ENCODE measurements at places on chromosomes 16 and 17.

GRCh38 chr16:86515777-86516622 lies 5.7 kb downstream of the FOXF1 start:
- DNase-seq, result no peak

DNA sequence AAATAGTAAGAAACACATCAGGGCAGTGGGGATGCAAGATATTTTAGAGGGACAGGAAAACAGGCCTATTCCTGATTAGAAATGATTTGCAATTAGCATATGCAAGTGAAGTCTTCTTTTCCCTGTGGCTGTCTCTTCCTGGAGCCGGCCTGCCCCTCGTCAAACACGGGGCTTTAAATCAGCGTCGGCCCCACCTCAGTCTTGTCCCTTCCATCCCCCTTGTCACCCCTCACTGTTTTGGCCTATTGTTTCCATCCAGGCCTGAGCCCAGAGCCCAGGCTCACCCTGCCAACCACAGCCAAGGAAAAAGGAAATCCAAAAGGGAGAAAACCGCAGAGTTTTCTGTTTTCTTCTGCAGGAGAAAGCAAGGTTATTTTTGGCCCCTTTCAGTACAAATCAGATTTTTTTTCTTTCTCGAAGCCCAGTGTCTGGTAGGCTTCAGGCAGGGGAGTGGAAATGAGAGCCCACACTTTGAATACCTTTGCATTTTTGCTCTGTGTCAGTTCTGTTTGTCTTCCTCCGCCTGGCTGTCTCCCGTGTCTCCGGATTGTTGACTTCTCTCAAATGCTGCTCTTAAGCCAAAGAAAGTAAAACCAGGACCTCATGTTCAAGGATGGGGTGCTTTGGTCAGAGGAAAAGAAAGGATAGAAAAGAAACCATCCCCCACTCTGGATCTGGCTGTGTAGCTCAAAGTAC lies 399.9 kb upstream of the CDH11 start:
- no peak for DNase-seq

DNA sequence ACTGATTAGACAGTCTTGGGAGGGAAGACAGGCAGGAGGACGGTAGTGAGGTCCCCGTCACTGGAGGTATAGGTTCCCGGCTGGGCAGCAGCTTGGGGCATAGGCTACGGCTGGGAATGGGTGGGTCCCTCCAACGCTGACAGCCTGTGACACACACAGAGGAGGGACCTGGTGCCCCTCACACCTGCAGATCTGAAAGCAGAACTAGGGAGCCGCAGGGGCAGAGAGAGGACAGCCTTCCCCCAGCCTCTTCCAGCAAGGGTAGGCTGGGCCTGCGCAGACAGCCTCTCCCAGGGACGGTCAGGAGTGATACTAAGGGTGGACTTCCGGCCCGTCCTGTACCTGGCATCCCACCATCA lies 2.0 kb downstream of the P2RX1 start:
- DNase-seq, result no peak

- DNase-seq, result no peak
These were observed 216.1 kb downstream of the ENGASE start for GRCh38 chr17:79290726-79291125.

DNA sequence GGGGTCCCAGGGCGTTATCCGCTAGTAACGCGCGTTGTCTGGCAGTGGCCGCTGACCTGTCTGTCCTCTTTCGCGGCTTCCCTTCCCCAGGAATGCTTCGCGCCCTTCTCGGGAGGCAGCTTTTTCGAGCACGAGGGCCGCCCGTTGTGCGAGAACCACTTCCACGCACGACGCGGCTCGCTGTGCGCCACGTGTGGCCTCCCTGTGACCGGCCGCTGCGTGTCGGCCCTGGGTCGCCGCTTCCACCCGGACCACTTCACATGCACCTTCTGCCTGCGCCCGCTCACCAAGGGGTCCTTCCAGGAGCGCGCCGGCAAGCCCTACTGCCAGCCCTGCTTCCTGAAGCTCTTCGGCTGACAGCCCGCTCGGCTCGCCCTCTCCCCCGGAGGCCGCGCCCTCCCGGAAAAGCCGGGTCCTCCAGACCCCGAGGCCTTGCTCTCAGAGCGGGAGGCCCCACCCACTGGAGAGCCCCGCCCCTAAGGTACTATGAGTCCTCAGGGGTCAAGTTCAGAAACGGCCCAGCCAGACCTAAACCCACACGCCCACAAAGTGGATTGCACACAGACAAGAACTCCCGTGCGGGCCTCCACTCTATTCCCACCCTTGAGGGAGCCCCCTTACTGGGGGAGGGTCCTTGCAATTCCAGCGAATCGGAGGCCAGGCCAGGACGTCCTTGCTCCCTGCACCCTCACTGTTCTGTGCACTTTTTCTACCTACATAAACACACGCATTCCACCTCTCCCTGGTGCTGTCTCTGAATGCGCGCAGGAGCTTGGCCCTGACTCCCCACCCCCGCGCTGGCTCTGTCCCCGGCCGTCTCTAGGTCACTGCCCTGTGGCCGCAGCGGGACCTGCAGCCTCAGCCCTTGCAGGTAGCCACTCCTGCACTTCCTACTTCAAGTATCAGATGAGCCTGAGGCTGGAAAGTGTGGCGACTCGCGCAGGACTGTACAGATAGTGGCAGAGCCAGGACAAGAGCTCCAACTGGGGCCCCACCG lies 5.4 kb upstream of the SLC5A2 start:
- DNase-seq, result no peak

- DNase-seq, result no peak
These were observed 13.4 kb downstream of the ABCA8 start for GRCh38 chr17:68941761-68942160.

- no peak for DNase-seq
These were observed 69.2 kb downstream of the PRKCB start for GRCh38 chr16:23905027-23905426.

DNA sequence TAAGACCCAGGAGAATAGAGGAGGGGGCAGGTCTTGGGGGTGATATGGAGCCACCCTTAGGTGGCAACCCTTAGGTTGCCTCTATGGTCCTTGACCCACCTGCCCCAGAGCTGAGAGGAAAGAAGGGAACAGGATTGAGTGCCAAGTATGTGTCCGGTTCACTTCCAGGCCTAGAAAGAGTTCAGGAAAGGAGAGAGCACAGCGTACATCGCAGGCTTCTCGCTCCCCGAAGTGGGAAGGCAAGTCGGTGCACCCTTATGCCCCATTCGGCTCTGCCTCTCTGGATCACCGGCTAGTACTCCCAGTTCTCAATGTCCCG lies 631 bp downstream of the SP6 start:
- no peak for DNase-seq

GRCh38 chr17:30161601-30162000 lies 45.0 kb downstream of the NSRP1 start:
- DNase-seq, result no peak

DNA sequence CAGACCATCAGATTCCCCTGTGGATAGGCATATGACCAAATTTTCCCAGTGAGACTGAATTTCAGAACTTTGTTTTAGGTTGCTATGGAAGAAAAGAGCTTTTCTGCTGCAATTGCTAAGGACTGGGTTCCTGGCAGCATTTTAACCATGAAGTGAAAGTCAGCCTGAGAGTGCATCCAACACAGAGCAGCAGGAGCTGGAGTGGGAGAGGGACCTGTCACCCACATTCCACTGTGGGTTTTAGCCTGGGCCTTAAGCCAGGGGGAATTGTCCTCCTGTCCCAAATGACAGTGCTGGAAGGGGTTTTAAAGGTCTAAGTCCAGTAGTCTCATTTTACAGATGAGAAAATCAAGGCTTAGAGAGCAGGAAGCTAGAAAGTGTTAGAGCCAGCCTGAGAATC lies 203.5 kb upstream of the N4BP1 start:
- DNase-seq, result no peak

DNA sequence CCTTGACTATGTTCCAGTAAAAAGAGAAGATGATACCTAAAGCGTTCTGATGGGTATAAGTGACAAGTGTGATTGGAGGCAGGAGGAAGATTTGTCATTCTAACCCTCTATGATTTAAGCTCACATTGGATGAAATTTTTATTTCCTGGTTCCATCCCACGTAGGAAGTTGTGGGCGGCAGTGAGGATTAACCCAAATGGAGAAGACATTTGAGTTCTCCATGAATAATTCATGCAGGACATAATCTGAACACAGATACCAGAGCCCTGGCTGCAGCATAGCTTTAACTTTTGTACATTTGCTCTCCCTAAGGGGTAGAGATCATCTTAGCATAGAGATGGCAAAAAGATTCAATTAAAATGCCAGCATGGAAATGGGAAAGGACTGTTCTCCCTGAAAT lies 146.3 kb downstream of the SLC39A11 start:
- DNase-seq, result no peak

GRCh38 chr17:80705988-80706387 lies 161.3 kb downstream of the RPTOR start:
- no peak for DNase-seq

DNA sequence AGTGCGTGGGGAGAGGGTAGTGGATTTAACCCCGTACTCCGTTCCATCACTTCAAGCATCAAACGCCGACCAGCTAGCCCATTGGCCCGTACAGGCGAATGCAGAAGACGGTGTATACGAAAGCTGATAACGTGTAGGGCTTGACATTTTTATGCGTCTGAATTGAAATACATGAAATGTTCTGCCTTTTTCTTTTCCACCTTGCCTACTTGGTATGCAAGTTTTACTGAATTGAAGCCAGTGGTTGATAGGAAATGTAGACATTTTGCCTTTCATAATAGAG lies 834 bp upstream of the STAT3 start:
- no peak for DNase-seq

GRCh38 chr16:7805686-7806396 lies 473.2 kb downstream of the RBFOX1 start:
- DNase-seq, result no peak

- DNase-seq, result no peak
These were observed 5.3 kb downstream of the DHX38 start for GRCh38 chr16:72098936-72099335.

DNA sequence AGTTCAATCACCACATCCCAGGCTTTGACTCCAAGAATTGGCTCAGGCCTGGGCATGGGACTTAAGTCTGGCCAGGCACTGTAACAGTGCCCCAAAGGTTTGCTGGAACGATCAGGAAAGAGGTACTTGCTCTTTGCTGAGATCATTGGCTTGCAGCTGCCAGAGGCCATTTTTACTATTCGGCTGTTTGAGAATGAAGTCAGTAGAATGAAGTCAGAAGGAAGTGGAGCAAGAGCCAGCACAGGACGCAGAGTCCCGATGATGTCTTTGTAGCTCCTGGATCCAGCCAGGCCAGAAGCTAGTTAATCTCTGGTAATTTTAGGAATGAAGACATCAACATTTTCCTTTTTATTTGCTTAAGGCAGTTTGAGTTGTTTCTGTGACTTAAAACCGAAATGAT lies 195.5 kb downstream of the RAB11FIP4 start:
- no peak for DNase-seq

GRCh38 chr17:65511316-65511715 lies 50.1 kb downstream of the AXIN2 start:
- no peak for DNase-seq

DNA sequence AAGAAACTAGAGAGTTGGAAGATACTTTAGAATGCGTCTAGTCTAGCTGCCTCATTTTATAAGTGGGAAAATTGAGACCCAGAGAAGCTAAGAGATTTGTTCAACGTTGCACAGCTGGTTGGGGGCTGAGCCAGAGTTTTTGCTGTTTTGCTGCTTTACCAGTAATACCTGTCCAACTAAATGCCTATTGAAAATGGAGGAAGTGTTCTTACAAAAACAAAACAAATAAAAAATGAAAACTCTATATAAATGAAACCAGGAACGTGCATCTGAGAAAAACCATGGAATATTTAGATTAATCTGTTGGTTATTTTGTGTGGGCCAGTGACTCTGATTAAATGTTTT lies 13.8 kb downstream of the NLK start:
- no peak for DNase-seq

DNA sequence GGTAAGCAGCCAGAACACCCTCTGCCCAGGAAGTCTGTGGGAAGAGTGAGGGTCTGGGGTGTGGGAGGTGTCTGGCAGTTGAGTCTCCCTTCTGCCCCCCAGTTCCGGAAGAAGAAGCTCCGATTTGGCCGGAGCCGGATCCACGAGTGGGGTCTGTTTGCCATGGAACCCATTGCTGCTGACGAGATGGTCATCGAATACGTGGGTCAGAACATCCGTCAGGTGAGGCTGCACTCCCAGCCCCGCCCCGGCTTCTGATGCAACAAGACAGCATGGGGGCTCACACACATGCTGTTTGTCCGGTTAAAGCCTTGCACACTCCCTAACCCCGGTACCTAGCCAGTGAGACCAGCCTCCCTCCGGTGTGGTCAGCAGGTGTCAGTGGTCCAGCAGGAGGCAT lies 4.0 kb upstream of the HSD3B7 start:
- no peak for DNase-seq

GRCh38 chr17:3754458-3755334 lies 31.0 kb downstream of the HASPIN start:
- DNase-seq, result no peak

DNA sequence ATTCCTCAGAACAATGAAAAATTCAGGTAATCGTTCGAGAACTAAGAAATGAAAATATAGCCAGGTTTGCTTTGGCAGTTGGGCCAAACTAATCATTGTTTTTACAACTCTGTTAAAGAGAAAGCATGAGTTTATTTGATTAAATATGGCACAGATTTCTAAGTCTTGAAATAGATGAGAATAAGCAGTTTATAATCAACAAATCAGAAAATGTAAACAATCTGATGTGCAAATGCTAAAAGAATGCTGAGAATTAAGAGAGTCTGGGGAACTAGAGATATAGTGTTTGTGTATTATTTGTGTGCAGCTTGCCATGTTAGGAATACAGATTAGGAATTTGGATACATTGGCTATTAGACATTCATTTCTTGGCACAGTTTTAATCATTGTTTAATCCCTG lies 212.5 kb downstream of the TANC2 start:
- no peak for DNase-seq

GRCh38 chr16:86347090-86347489 lies 163.2 kb upstream of the FOXF1 start:
- DNase-seq, result no peak

DNA sequence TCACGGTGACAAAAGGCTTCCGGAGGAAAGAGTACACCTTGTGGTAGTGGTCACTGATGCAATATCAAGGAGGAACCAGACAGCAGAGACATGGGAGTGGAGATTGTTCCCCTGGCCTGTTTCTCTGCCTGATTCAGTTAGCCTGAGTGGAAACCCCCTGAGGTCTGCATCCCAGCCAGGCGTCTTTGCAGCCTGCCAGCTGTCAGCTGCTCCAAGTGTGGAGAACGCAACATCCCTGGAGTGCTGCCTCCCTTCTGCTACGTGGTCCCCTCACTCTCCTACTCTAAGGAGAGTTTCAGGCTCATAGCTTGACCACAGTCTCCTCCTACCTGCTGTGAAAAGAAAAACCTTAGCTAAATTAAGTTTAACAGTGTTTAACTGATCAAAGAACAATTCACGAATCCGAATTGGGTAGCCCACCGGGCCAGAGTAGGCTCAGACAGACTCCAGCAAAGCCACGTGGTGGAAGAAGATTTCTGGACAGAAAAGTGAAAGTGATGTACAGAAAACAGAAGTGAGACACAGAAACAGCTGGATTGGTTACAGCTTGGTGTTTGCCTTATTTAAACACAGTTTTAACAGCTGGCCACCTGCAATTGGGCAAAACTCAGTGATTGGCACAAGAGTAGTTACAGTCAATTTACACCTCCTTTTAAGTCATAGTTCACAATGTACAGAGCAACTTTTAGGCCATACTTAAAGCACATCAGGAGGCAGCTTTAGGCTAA lies 188.6 kb downstream of the DNAH9 start:
- no peak for DNase-seq
